Ureter (tissue), 1 donor: ENCODE measurements at places on chromosomes 16 and 17.

- DNase-seq, result no peak
Measured at GRCh38 chr17:12035673-12036072, 15.0 kb downstream of the MAP2K4 start.

- no peak for DNase-seq
Measured at GRCh38 chr17:72282439-72283029, 161.7 kb downstream of the SOX9 start.

- DNase-seq, result no peak
Measured at GRCh38 chr17:8789743-8790142, 9.4 kb downstream of the MFSD6L start.

- DNase-seq, result peak; percentile 40
Measured at GRCh38 chr17:2693561-2694380, 17.8 kb downstream of the CLUH start.

GRCh38 chr16:87469169-87469568 is 23.7 kb downstream of the ZCCHC14 start:
- DNase-seq, result no peak

- DNase-seq, result no peak
Measured at GRCh38 chr16:89161763-89162713, 9.5 kb upstream of the CDH15 start.

- DNase-seq, result no peak
Measured at GRCh38 chr17:33090806-33091205, 99.2 kb downstream of the SPACA3 start.

DNA sequence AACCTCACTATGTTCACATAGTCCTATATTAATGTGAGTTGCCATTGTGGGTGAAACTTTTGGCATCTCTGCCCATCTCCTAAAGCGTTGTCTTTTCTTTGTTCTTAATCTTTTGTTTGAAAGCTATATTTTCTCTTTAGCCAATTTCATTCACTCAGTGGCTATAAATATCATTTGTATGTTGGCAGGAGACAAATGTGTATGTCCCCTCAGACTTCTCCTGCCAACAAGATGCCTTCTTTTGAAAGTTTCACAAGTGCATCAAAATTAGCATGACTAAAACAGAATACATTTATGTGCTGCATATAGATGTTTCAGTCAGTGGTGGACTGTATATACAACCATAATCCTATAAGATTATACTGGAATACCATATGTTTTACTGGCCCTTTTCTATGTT is 109.0 kb downstream of the CA10 start:
- DNase-seq, result no peak

GRCh38 chr16:3487521-3488410 is 7.5 kb downstream of the C16orf90 start:
- no peak for DNase-seq

- DNase-seq, result no peak
Measured at GRCh38 chr17:75820094-75821080, 23.8 kb downstream of the UNC13D start.

DNA sequence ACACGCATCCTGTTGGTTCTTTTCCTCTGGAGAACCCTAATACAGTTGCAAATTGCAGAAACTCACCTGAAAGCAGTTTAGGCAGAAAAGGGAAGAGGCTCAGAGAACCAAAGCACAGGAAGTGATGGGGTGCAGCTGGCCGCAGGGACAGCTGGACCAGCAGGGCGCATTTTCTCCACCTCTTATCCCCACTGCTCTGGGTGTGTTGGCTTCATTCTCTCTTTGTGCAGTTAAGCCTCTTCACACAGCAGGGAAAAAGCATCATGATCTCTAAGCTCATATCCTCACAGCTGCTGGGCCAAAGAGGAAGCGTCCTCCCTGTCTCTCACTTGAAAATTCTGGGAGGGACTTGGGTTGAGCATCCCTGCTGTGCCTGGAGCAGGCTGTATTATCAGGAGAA is 20.0 kb upstream of the LRRC75A start:
- no peak for DNase-seq

DNA sequence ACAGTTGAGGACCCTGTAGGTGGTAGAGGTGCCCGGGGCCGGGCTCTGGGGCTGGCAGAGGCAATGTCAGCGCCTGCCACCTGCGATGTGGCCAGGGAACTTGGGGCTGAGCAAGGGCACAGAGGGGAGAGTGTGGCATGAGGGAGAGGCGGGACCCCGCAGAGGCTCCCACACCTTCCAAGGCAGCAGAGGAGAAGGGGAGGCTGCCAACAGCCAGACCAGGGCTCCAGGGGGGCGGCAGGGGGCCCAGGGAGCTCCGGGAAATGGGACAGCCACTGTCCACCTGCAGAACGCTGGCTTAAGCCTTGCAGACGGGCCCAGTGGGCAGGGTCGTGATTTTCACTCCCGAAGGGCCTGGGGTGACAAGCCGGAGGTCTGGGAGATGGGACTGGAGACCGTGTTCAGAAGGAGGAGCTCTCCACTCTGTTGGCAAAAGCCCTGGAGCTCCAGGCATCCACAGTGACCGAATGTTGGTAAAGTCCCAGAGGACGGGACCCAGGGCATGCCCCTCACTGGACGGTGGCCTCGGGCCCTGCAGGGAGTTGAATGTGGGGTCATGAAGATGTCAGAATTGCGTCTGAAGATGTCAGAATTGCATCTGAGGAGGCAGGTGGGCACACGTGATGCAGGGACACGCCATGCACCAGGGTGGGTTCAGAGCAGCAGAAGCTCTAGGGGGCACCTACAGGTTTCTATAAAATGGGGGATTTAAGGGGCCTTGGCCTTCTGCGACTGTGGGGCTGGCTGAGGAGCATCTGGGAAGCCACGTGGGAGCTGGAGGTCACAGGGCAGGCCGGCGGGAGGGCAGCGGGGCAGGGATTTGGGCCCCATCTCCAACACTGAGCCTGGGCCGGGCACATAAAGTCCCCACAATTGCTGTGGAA is 18.6 kb downstream of the CD7 start:
- DNase-seq, result no peak

- DNase-seq, result no peak
Measured at GRCh38 chr16:65375651-65376050, 253.8 kb upstream of the CDH11 start.

DNA sequence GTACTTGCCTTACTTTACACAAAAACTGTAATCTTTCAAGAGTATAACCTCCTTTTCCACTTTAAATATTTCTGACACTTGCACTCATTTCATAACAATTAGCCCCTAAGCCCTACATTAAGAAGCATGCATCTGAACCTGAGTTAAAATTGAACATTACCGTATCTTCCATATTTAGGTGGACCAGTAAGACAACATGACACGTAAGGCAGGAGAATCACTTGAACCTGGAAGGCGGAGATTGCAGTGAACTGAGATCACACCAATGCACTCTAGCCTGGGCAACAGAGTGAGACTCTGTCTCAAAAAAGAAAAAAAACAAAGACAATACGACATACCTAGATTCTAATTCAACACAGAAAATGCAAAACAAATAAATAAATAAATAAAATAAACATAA is 7.0 kb downstream of the PHF12 start:
- DNase-seq, result no peak

DNA sequence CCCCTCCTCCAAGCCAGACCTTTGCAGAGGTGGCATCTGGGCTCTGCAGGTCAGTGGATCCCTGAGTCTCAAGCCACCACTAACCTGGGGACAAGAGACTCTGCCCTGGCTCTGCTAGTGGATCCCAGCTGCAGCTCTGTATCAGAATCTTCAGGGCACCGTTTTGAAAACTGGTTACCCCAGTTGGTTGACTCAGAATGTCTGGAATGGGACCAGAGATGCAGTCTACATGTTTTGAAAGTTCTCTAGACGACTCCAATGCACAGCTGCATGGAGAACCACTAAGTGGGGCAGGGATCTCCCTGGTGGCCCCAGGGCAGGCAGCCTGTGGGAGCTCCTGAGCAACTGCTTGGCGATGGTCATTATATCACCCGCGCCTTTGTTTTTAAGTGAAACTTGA is 34.1 kb upstream of the ADORA2B start:
- DNase-seq, result no peak

DNA sequence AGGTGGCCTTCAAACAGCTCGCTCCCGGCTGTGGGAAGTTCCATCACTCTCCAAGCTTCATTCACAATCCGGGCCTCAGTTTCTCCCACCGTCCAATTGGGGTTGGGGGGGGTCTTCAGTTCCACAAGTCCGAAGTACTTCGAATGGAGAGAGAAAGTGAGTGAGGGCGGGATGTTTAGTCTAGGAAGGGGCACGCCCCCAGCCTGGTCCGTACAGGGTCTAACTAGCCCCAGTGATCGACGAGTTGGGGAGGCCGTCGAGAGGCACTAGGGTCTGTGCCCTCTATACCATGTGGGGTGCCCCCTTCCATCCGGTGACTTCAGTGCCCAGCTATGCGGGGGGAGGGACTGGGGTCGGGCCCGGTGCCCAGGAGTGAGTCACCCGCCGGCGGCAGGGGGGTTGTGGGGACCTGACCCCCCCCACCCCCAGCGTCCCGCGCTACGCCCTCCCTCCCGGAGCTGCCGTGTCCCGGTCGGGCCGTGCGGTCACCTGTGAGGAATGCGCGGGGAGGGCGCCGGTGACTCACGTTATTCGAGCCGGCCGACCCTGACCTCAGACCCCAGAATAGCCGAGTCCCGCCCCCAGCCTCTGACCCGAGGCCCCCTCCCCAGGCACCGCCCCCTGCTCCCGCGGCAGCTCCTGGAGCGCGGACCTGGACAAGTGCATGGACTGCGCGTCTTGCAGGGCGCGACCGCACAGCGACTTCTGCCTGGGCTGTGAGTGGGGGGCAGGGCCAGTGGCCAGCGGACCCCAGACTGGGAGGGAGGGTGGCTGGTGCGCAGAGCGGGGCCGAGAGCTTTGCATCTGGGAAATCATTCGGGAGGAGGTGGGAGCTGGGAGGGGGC is 658 bp downstream of the TNFRSF12A start:
- peak; percentile 88 for DNase-seq
